ENCODE measurements at places on chromosomes 5 and 9. TPM values are rescaled to one million over a fixed set of nuclear protein-coding genes. Genes with fewer than 3 reads are reported as not detected.
A peak's percentile ranks its signal among the peaks of the same experiment; 100 is the strongest.

- peak; percentile 59 for DNase-seq
Measured at GRCh38 chr9:17531642-17532254, 47.1 kb upstream of the SH3GL2 start.

- no peak for DNase-seq
Measured at GRCh38 chr5:9626955-9627354, 3.2 kb downstream of the TAS2R1 start.

The ASTN2 gene
- total RNA-seq = 0.99 TPM

The POU5F2 gene
- 0.22 TPM for total RNA-seq

The C9orf153 gene
- under 0.01 TPM for total RNA-seq

The C6 gene
- total RNA-seq = not detected

The PPP3R2 gene
- not detected for total RNA-seq

The SLC22A5 gene
- 3.4 TPM for total RNA-seq

- peak; percentile 8 for DNase-seq
Measured at GRCh38 chr5:55338810-55339243, 31.0 kb downstream of the MTREX start.

The KCNV2 gene
- not detected for total RNA-seq

DNA sequence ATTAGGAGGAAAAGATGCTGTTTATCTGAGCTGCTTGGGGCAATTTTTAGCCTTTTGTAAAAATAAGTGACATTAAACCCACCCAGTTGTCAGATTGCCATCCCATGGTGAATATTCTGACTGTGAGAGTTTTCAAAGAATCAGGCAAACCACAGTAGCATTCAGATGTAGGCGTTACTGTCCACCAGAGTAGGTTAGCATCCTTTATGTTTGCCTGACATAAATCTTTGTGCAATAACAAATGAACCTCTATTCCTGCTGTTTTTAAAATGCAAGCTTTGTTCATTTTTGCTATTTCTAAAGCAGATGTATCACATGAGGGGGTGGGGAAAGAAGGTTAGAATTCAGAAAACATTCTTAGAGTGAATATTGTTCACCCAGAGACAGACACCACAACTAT, 427.8 kb downstream of the CDH9 start:
- no peak for DNase-seq

GRCh38 chr9:20990867-20991266, 40.6 kb downstream of the HACD4 start:
- DNase-seq = no peak

DNA sequence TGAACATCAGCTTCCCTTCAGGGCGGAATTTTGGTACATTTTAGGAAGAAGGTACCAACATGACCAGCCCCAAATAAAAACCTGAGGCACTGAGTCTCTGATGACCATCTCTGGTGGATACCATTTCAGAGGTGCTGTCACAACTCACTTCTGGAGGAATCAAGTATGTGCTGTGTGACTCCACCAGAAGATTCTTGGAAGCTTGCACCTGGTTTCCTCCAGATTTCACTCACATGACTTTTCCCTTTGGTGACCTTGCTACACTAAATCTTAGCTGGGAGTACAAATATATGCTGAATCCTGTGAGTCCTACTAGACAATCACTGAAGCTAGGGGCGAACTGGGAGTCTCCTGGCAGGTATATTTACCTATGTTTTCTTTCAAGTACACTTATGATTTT, 28.5 kb downstream of the ECPAS start:
- DNase-seq = no peak

DNA sequence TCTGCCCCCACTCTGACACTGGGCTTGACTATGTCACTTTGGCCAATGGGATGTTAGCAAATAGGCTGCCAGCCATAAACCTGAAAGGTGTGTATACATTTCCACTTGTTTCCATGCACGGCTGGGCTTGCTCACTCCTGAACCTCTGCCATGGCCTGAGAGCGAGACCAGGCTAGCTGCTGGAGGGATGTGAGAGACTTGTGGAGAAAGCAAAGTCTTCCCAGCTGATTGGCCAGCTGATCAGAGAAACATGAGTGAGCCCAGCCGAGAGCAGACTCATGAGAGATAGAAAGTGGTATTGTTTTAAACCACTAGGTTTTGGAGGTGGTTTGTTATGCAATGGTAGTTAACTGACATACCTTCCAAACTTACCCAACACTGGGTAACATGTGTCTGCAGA, 13.9 kb downstream of the FAM193B start:
- no peak for DNase-seq

DNA sequence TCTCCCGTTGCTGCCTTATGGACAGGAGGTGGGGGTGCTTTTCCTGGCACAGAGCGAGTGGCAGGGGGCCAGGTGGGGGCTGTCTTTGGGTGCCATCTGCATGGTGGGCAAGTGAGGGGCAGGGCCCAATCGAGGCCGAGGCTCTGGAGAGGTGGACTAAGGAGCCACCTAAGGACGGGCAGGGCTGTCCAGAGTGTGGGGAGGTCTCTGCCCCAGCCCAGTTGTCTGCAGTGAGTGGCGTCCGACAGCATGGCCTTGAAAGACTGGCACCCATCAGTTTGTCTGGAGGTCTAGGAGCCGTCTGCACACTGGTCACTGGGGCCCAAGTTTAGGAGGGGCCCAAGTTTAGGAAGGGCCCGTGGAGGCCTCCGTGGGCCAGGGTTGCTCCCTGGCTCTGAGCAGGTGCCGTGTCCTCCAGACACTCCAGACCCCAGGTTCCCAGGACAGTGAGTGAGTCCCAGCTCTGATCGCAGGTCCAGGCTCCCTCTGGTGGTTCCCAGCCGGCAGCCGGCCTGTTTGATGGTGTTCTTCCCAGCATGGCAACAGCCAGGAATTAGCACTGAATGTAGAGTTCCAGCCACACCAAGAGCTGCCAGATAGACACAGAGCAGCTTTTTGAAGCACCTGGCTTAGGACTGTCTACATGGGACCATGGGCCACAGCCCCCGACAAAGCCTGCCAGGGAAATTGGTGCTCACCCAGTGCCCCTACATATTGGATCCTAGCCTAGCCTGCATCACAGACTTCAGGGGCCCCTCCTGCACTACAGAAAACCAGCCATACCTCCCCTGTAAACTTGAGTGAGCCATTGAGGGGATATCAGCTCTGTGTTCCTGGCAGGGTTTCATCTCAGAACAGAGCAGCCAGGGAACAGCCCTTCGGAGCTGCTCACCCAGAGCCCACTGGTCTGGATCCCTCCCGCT, 120.9 kb downstream of the WNK2 start:
- peak; percentile 76 for DNase-seq

The UBE2QL1 gene
- under 0.01 TPM for total RNA-seq

DNA sequence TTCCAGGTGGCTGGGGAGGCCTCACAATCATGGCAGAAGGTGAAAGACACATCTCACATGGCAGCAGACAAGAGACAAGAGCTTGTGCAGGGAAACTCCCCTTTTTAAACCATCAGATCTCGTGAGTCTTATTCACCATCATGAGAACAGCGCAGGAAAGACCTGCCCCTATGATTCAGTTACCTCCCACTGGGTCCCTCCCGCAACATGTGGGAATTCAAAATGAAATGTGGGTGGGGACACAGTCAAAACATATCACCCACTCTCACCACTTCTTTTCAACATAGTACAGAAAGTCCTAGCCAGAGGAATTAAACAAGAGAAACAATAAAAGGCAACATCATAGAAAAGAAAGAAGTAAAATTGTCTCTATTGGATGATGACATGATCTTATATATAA, 223.4 kb upstream of the SLC24A2 start:
- no peak for DNase-seq

DNA sequence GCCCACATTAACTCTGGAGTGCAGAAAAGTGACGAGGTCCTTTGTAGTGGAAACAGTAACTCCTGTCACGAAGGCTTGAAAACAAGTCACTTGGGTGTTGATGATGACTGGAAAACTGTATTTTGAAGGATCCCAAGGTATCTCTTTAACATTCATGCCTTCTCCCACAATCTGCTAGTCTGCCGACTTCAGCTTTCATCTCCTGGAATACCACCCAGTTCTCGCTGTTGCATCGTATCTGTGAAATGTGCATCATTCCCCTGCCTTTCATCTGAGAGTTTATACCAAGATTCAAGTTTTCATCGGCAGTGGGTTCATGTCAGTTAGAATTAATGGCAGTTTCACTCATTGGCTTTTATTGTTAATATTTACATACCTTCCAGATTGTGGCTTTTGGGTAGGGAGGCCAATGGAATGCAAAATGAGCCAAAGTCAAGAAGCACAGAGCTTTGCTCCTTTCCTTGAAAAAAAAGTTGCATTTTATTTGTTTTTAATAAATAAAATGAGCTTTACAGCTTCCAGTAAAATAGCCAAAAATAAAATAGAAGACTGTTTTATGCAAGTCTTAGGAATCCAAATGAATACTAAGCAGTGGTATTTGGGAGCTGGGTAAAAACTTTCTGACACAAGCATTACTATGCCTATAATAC, 575.2 kb upstream of the WWC1 start:
- DNase-seq = no peak

DNA sequence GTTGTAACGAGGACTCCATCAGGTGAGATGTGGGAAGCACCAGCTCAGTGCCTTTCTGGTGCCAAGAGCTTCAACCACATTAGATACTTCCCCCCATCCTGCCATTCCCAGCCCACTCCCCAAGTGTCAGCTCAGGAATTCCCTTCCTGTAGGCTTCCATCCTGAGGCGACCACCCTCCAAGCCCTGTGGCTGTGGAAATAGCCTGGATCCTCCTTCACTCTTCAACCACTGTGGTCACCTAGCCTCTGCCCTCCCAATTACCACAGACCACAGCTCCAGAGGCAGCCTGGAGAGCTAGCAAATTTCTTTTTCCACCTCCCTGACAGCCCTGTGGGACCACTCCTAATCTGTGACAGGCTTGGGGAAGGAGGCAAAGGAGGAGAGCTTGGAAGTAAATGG, 219.8 kb upstream of the MAP3K1 start:
- peak; percentile 13 for DNase-seq

DNA sequence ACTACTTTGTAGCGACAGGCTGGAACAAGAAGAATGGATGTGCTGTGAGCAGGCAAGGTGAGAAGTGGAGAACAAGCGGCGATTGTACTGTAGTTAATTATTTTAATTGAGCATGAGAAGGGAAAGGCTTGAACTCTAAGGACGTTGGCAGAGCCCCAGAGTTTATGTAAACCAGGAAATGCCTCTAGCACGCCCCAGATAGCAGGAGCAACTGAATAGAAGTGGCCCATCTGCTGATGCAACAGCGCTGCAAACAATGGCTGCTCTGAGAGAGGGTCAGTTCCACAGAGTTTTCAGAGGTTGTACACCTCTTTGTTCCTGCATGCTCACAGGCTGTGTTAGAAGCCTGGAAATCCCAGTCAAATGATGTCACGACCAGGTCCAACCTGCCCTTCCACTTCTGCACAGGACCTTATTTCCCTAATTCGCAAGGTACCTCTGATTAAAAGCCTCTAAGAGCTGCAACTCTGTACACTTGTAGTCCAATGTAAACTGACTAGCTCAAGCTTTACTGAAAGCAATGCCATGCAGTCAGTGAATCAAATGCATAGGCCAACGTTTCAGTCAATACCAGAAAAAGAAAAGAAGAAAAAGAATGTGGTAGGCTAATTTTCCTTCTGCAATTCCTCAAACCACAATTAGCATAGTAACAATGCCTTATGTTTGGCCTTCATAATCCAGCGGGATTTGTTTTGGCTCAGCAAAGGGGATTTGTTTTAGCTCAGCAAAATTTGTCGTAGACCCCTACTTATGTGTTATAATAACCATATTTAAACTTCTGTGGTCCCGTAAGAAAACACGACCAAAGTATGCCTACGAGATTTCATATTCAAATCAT, 119.6 kb upstream of the RETREG1 start:
- DNase-seq = peak; percentile 82

GRCh38 chr5:115709585-115709984, 83.7 kb upstream of the TMED7 start:
- no peak for DNase-seq

The ACSL6 gene
- 0.65 TPM for total RNA-seq

DNA sequence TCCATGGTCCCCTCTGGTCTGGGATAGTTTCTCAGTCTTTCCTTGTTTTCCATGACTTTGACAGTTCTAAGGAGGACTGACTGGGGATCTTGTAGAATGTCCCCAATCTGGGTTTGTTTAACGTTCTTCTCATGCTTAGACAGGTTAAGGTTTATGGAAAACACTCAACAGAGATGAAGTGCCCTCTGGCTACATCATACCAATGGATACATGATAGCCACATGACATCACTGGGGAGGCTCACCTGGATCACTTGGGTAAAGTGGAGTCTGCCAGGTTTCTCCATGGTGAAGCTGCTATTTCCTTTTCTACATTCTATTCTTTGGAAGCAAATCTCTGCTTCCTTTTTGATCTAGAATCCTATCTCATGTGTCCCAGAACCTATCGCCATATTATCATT, 23.8 kb upstream of the ALDH1B1 start:
- DNase-seq = no peak

DNA sequence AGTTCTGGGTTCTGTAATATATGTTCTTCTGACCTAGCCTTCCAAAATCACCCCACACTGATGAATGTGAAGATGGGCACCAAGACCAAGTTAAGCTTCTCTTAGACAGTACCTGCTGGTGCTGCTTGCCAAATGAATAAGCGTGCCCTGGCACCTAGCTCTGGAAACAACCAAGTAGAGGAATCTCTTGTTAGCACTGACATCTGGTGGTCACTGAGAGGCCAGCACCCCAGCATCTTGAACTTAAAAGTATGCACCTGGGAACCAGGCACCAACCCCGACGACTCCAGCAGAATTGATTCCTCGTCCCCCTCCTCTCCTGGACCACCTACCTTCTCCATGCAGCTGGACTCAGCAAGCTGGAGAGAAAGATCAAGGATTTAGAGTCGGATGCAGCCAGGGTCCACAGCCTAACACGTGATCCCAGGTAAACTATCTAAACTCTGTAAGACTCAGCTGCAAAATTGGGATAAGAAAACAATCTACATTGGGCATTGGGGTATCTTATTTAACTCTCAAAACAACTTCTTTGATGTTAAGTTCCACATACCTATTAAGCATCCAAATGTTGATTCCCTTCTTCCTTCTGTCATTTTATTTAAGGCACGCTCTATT, 89.8 kb downstream of the SLC1A3 start:
- peak; percentile 81 for DNase-seq

The PCDHGB7 gene
- total RNA-seq = 4.1 TPM

DNA sequence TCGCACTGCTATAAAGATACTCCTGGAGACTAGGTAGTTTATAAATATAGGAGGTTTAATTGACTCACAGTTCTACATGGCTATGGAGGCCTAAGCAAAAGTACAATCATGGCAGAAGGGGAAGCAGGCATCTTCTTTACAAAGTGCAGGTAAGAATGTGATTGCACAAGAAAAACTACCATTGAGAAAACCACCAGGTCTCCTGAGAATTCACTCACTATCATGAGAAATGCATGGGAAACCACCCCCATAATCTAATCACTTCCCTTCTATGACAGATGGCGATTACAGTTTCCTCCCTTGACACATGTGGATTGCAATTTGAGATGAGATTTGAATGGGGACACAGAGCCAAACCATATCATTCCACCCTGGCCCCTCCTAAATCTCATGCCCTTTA, 121.2 kb upstream of the ST8SIA4 start:
- DNase-seq = no peak

The SPATA9 gene
- total RNA-seq = not detected

GRCh38 chr5:103357636-103358035, 99.1 kb downstream of the MACIR start:
- no peak for DNase-seq
